ENCODE measurements at places on chromosomes 7 and 10.

DNA sequence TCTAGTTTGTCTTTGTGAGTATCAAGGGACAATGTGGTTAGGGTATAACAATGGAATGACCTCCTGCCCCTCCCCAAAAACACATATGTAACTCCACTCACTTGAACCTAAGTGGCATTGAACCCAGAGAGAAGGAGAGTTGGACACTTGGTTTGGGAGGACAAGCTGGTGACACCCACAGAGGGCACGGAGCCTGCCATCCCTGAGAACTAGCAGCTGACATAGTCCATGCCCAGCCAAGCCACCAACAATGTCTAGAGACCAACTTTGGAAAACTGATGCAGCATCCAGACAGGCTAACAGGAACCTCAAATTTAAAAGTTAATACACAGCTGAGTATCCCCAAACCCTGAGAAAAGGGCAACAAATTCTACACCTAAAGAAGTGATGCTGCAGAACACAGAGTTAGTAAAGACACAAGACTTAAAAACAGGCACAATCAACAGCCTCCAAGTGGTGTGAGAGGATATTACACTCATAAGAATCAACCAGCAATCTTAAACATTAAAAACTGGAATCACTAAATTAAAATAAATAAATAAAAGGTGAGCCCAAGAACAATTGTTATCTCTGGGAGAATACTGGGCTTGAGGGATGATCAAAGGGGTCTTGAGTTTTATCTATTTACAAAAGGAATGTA lies 27.2 kb downstream of the NUDCD3 start:
- DNase-seq = no peak

- DNase-seq = no peak
Measured at GRCh38 chr10:103849880-103850571, 5.3 kb downstream of the SH3PXD2A start.

- DNase-seq = no peak
Measured at GRCh38 chr10:31215052-31215451, 104.0 kb upstream of the ZEB1 start.

GRCh38 chr10:72952642-72953158 lies 1.9 kb downstream of the PLA2G12B start:
- no peak for DNase-seq

DNA sequence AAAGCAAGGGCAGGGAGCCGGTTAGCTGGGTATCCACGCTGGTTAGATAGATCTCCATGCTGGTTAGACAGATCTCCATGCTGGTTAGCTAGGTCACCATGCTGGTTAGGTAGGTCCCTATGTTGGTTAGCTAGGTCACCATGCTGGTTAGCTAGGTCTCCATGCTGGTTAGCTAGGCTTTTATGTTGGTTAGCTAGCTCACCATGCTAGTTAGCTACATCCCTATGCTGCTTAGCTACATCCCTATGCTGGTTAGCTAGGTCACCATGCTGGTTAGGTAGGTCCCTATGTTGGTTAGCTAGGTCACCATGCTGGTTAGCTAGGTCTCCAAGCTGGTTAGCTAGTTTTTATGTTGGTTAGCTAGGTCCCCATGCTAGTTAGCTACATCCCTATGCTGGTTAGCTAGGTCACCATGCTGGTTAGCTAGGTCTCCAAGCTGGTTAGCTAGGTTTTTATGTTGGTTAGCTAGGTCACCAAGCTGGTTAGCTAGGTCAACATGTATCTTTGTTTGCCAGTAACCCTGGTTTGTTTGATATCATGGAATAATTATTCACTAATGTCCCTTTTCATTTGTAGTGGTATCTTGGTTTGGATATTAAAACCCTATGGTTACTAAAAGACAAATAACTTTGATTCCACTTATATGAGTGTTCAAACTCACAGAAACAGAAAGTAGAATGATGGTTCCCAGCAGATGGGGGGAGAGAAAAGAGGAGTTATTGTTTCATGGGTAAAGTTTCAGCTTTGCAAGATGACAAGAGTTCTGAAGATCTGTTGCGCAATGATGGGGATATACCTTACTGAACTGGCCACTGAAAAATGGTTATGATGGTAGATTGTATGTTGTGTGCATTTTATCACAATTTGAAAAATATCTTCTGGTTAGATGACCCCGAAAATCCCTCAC lies 136.2 kb downstream of the PRPF18 start:
- no peak for DNase-seq

- no peak for DNase-seq
Measured at GRCh38 chr10:18563003-18563726, 88.2 kb downstream of the NSUN6 start.

DNA sequence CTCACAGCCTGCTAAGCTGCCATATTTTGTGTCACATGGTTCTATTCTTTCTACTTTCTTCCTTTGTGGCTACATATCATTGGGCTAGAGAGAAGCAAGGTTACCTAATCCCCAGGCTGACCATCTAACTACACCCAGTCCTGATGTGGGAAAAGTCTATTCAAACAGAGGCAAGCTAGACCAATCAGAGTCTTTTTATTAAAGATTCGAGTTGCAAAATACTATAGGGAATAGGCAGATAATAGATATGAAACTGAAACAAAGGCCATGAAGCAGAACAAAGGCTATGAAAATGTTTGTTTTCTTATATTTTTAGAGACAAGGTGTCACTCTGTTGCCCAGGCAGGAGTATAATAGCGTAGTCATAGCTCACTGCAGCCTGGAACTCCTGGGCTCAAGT lies 36.7 kb downstream of the MTERF1 start:
- DNase-seq = no peak

DNA sequence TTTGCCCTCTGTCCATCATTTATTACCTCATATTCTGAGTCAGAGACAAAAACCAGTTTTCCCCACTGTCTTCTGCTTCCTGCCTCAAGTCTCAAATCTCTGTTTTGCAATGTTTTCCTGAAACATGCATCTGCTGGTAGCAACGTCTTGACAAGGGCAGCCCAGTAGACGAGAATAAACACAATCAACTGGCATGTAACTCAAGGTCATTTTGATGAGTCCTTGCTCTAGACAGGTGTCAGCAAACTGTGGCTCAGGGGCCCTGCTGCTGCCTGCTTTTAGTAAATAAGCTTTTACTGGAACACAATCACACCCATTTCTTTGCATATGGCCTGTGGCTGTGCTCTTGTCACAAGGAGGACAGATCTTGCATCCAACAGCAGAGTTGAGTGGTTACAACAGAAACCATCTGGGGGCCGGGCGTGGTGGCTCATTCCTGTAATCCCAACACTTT lies 59.8 kb downstream of the ITIH5 start:
- no peak for DNase-seq

DNA sequence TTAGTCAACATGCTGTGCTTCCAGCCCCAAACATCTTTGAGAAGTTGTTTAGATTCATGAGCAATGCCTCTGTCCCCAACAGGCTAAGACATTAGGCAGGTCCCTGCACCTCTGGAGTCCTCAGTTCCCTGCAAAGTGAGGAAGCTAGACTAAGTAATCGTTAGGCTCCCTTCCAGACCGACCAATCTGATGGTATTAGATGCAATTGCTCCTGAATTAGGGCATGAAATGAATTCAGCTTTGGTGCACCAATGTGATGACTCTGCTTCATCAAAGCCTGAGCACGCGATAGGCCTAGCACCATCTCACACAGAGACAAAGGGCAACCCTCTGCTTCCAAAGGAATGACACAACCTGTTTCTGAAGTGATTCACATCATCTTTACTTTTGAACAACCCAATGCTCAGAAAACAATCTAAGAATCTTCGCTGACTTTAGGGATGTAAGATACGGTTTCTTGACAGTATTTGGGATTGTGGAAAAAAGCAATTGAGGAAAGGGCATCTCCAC lies 723 bp upstream of the TES start:
- no peak for DNase-seq

GRCh38 chr7:22896917-22897316 lies 74.3 kb upstream of the TOMM7 start:
- no peak for DNase-seq

DNA sequence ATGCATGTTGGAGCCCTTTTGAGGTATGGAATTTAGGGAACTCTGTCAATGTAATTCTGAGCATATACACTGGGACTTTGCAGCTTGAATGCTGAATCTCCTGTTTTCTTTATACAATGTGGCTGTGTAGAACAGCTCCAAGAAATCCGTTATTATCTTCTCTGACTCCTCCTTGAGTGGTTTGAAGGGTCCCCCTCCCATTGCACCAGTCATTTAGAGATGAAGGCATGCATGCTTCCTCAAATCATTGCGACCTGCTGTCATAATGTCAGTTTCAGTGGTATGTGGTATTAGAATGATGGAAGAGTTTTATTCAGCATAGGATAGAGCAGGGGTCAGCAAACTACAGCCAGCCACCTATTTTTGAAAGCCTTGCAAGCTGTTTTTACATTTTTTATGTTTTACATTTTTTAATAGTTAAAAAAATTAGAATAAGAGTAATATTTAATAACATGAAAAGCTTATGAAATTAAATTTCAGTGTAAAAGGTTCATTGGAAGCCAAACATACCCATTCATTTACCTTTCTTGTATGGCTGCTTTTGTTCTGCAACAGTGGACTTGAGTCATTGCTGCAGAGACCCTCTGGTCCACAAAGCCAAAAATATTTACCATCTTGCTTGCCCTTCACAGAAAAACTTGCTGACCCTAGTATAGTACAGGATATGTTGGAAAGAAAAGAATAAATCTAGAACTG lies 8.1 kb downstream of the STK17A start:
- no peak for DNase-seq

DNA sequence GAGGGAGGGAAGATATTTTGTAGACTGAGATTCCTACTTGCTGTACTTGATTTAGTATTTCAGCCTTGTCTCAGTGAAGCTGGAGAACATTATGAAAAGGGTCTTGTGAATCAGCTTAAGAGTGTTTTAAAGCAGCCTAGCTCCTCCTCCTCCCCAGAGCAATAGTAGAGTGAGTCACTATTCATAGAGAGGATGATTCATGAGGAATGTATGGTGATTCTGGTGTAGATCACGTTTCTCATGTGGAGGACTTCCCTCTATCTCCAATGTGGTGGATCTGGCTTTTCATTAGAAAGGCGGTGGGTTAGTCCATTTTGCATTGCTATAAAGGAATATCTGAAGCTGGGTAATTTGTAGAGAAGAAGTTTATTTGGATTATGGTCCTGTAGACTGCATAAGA lies 340.1 kb upstream of the CHRM2 start:
- DNase-seq = no peak

- no peak for DNase-seq
Measured at GRCh38 chr10:77504873-77505257, 132.7 kb downstream of the KCNMA1 start.

GRCh38 chr10:94037286-94037685 lies 43.6 kb downstream of the PLCE1 start:
- DNase-seq = no peak

DNA sequence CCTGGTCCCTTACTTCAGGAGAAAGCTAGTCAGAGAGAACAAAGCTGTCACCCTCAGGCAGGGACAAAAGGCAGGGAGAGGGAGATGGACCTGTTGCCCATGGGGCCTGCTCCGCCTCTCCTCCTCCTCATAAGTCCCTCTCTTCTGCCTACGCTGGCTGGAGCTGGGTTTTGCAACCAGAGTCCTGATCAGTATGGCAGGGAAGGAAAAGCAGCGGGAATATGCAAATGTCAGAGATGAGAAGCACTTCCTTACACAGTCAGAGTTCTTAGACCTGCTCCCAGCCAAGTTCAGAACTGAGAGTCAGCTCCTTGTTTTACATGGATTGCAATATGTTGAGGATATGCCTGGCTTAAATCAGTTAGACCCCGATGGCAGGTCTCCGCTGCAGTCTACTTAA lies 231.1 kb downstream of the ADAM12 start:
- DNase-seq = no peak

DNA sequence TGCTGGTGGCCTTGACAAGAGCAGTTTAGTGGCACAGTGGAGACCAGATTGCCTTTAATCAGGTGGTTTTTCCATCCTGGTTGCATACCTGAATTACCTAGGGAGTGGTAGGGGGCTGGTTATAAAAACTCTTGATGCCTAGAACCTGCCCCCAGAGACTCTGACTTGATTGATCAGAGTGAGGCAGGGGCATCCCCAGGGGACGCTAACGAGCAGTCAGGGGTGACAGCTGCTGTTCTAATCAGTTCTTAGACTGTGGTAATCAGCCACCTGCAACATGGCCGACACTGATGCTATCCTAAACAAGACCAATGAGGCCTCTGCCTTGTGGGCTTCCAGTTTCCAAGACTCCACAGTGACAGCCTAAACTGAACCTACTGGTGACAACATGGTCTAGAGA lies 2.0 kb upstream of the OPALIN start:
- DNase-seq = no peak

- no peak for DNase-seq
Measured at GRCh38 chr7:102874166-102874829, 38.5 kb upstream of the LRRC17 start.

DNA sequence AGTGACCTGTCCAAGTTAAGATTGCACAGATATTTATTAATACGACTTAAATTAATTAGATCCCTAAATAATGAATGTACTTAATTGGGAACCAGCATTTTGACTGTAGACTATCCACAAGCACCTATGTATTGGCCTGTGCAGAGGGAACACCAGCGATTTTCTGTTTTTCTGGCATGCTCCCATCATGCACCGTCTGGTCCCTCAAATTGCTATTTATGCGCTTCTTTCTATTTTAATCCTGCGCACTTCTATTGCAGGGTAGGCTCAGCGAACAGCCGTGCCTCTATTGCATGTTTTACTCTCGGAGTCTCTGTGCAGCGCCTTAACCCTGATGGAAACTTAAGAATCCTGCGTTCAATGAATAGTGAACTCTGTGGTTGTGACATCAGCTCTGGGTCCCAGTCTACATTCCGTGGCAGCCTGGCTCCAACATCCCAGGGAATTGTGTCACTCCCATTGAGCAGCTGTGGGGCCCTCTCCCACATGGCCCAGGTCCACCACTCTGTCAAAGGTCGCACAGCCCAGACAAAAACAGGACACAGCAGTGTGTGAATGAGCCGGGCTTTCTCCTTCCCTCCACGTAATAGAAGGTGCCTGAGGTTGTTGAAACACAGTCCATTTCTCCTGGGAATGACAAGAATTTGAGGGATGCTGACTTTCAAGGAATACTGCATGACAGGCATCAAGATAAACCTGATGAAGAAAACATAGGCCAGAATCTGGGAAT lies 239.7 kb upstream of the KLF6 start:
- DNase-seq = no peak

DNA sequence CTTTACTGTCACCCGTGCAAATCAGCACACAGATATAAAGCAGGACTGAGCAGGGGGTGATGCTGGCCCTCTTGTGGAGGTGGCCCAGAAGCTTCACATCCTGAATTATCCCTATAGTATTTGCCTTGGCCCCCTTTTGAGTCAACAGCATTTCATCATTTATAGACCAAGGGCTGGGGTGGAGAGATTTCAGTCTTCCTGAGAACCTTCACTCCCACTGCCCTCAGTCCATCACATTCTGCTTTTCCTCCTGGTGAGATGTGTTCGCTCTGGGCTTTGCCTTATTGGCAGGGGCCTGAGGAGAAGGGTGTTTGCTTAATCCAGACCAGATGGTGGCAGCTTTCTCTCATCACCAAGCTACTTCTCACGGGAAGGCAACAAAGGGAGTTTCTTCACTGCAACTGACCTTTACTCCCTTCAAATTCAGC lies 47.7 kb downstream of the NOC3L start:
- no peak for DNase-seq

- no peak for DNase-seq
Measured at GRCh38 chr10:96584035-96584434, 2.8 kb downstream of the TM9SF3 start.

Data from activated naive CD4-positive, alpha-beta T cell (primary cell).